ENCODE measurements at places on chromosomes 5 and 9.

DNA sequence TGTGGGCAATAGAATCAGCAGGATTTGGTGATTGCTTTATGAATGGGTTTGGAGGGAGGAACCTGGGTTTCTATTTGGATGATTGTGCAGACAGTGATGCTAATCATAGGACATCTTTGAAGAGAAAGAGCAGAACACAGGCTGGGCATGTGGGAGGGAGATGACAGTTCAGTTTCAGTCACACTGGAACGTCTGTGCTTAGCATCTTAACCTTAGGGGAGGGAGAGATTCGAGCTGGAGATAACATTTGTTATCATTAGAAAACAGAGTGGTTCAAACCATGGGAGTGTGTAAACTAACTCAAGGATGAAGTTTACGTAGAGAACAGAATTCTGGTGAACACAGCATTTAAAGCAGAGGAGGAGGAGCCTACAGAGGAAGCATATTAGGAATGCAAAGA lies 138.6 kb upstream of the PPP2R2B start:
- DNase-seq: no peak

- no peak for DNase-seq
Measured at GRCh38 chr5:154284433-154284832, 93.9 kb downstream of the GALNT10 start.

DNA sequence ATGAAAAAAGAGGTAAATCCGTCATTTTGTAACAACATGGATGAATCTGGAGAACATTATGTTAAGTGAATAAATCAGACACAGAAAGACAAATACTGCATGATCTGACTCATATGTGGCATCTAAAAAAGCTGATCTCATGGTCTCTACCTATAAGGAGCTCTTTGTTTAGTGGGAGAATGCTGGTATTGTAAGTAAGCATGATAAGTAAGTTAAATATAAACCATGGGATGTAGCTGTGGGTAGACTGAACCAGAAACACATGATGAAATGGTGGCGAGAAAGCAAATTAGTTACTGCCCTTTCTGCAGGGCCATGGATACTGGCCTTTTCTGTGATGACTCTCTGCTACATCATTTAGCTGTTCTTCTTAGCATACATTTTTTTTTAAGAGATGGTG lies 66.4 kb upstream of the RUSC2 start:
- no peak for DNase-seq

DNA sequence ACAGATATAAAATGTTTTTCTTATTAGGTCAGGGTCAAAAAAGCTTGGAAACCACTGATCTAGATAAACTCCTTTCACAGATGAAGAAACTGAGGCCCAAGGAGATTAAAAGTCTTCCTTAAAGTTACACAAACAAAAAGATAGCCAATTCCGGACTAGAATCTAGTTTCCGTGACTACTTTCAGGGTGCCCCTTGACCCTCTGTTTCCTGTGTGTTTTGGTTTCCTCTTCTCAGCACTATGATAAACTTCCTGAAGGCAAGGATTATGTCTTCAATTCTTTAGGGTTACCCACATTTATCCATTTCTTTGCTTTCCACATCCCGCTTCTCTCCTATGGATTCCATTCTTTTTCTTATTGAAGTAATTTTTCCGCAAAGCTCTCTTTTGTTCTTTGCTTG lies 83.1 kb downstream of the ADAMTS12 start:
- DNase-seq: no peak

GRCh38 chr5:110335361-110336066 lies 391.0 kb downstream of the TMEM232 start:
- DNase-seq: no peak

Data from stimulated activated CD8-positive, alpha-beta memory T cell treated with anti-CD3 and anti-CD28 coated beads, Interleukin-4, amount 100 ng/mL, for 4 hours (primary cell).